ENCODE measurements at places on chromosomes 13 and 19.
A peak's percentile ranks its signal among the peaks of the same experiment; 100 is the strongest.

DNA sequence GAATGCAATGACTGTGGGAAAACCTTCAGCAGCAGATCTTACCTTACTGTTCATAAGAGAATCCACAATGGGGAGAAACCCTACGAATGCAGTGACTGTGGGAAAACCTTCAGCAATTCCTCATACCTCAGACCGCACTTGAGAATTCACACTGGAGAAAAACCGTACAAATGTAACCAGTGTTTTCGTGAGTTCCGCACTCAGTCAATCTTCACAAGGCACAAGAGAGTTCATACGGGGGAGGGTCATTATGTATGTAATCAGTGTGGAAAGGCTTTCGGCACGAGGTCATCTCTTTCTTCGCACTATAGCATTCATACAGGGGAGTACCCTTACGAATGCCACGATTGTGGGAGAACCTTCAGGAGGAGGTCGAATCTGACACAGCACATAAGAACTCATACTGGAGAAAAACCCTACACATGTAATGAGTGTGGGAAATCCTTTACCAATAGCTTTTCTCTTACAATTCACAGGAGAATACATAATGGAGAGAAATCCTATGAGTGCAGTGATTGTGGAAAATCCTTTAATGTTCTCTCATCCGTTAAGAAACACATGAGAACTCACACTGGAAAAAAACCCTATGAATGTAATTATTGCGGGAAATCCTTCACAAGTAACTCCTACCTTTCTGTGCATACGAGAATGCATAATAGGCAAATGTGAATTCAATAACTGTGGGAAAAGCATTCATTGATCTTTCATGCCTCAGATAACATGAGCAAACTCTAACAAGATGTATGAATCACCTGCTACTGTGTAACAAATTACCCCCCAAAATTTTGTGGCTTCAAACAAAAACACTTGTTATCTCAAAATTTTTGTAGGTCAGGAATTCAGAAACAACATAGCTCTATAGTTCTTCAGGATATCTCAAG, 13.8 kb downstream of the ZNF557 start:
- DNase-seq = no peak

DNA sequence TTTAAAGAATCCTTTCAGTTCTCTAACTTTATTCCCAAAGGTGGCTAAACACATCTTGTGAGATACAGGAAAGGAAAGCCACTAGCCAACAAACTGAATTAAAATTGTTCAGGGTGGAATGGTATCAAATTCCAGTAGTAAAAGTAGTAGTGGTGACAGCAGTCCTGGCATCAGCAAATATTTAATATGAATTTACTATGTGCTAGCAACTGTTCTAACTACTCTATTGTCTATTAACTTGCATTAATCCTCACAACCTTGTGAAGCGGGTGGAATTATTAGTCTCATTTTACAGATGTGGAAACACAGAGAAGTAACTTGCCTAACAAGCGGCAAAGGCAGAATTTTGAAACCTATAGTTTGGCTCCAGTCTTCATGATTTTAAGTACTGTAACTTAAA, 130.1 kb downstream of the KLF12 start:
- no peak for DNase-seq

GRCh38 chr19:53057904-53058580, 13.5 kb downstream of the ERVV-2 start:
- DNase-seq = no peak

- no peak for DNase-seq
Observed at GRCh38 chr19:10713317-10713716, 4.6 kb upstream of the DNM2 start.

- no peak for DNase-seq
Observed at GRCh38 chr13:67204764-67205163, 25.4 kb downstream of the PCDH9 start.

- DNase-seq = no peak
Observed at GRCh38 chr19:33461256-33462111, 60.1 kb downstream of the PEPD start.

- no peak for DNase-seq
Observed at GRCh38 chr13:76654263-76654662, 231.9 kb downstream of the KCTD12 start.

DNA sequence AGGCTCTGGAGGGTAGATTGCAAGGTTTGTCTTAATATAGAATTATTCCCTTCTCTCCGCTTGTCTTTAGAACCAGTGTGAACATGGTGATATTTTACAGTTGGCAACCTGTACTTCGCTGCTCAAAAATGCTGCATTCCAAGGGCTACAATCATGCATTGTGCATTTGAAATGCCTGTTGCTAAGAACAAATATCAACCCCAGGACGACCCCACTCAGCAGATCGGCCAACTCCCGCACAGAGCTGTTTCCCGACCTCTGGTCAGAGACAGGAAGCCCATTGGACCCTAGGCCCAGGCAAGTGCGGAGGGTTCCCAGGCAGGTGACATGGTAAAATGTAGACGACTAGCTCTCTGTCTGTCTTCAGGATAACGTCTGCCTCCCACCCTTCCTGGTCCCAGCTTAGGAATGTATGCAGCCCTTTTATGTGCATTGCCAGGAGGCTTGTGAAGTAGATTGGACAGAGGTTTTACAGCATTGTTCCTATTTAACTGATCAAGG, 263.5 kb downstream of the FOXO1 start:
- no peak for DNase-seq

DNA sequence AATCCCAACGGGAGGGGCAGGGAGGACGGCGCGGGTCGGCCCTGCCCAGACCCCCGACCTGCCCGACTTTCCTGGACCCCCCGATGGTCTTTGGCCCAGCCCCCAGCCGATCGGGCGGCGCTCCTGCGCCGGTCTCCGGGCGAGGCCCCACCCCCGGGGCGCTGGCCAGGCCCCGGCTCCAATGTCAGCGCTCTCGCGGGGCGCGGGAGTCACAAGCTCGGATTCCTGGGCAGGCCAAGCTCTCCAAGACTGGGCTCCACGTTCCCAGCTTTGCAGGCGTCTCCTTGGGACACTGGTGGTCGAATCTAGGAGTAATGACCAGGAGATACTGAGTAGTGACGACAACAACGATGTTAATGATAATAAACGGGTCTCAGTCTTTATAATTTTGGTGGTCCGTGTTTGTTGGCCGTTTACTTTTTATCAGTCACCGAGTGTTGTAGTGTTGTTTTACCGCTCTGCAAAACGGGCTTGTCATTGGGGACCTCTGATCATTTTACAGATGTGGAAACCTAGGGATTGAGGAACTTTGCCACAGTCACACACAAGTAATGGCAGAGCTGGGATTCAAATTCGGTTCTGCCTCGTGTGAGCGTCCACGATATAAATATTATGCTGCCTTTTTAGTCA, 545 bp downstream of the RAD23A start:
- DNase-seq = peak; percentile 57

DNA sequence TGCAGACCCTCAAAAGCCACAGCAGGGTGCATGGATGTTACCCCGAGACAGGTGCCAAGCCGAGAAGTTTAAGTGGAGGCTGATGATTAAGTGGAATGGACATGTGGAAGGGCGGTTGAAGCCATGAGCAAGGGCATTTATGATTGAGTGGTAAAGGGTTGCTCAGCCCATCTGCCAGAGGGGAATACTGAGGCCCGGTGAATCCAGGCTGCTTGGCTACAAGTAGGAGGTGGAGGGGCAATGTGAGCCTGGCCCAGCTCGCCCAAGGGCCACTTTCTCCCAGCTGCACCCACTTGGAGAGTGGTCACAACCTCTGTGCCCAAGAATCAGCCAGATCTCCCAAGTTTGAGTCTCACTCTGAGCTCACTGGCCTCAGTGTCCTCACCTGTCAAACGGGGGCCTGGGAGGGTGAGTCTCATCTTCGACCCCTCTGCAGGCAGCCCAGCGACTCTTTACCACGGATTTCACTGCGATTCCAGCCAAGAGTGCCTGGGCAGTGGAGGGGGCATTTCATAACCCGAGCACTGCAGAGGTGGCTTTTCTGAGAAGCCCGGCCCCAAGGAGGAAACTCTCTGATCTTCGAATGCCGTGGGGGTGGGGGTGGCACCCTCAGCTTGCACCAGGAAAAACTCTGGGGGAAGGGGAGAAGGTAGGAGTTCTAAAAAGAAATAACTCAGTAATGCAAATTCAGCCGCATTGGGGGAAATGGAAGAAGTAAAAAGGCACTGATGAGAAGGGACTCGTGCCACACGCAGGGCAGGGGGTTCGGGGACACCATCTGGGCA, 62.9 kb upstream of the KLF2 start:
- DNase-seq = no peak

GRCh38 chr13:112833551-112834257, 135.3 kb upstream of the MCF2L start:
- no peak for DNase-seq

GRCh38 chr13:24842549-24843274, 78.7 kb downstream of the RNF17 start:
- DNase-seq = no peak

- no peak for DNase-seq
Observed at GRCh38 chr19:4638317-4638716, 999 bp upstream of the TNFAIP8L1 start.

DNA sequence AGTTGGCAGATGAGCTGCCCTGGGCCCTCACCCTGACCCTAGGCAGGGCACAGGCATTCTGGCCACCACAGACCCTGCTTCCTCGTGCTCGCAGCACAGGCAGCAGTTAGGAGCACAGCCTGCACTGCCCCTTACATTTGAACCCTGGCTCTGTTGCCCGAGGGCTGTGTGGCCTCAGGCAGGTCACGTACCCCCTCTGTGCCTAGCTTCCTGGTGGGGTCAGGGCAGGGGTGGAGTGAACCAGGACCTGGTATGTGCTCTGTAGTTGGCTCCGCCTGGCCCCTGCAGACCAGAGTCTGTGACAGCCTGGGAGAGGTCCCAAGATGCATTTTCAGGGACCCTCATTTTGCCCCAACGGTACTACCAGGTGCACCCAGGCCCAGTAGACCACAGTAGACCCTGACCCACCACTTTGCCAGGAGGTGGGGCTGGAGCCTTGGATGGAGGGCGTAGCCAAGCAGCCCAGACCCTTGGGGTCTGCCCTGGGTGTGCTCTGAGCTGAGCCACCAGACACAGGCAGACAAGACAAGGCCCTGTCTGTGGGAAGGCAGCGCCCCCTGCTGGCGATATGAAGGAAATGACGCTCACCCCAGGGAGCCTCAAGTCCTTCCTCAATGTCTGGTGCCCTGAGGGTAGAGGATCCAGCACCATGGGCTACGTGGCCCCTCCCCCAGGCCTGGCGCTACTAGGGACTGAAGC, 9.1 kb downstream of the LYL1 start:
- DNase-seq = peak; percentile 77

DNA sequence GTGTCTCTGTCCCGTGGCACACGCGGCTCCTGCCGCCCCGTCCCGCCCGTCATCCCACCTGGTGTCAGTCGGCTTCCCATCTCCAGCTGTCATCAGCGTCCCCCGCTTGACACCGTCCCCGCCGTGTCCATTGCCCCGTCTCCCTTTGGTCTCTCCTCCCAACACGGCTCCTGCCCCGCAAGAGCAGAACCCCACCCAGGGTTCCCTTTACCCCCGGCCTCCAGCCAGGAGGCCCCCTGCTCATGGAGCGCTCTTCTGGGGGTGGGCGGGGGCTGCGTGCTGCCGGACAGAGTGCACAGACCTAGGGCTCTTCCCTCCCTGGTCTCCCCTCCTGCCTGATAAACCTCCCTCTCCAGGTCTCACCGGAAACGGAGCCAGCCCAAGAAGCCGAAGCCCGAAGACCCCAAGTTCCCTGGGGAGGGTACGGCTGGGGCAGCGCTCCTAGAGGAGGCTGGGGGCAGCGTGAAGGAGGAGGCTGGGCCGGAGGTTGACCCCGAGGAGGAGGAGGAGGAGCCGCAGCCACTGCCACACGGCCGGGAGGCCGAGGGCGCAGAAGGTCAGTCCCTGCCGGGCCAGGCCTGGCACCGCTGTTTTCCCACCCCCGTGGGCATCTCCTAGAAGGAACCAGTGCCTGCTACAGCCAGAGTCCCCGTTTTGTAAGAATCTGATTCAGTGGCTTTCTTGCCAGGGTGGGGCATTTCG, 150.5 kb downstream of the KDM4B start:
- no peak for DNase-seq

GRCh38 chr13:58617880-58618665, 986.5 kb downstream of the PCDH17 start:
- no peak for DNase-seq

DNA sequence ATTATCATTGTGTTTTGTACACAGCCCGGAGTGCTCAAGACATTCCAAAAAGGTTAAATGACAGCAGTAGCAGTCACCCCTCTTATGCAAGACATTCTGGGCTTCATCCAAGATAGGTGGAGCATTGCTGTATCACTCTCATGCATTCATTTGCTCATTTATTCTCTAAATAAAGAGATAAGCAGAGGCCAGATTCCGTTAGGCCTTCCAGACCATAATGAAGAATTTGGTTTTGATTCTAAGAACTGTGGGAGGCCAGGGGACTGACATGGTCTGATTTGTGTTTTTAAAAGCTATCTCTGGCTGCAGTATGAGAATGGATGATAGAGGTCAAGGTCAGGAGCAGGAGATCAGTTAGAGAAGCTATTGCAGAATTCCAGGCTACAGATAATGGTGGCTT, 145.8 kb downstream of the KCNRG start:
- no peak for DNase-seq
